ENCODE measurements at places on chromosomes 11 and 22. TPM values are rescaled to one million over a fixed set of nuclear protein-coding genes. Genes with fewer than 3 reads are reported as not detected.

GRCh38 chr11:62652161-62653006 lies 718 bp downstream of the INTS5 start:
- peak overlapping the region; percentile 100 for H3K27ac ChIP-seq
- no peak for DNase-seq
- peaks cover 19% of the 10 kb centered on the region for H3K4me1 ChIP-seq
- no peaks in the 10 kb centered on the region for H3K27me3 ChIP-seq
- peaks cover 5% of the 10 kb centered on the region for H3K36me3 ChIP-seq
- H3K4me3 ChIP-seq: peak overlapping the region; percentile 99

- peaks cover 45% of the 10 kb centered on the region for H3K4me1 ChIP-seq
- H3K4me3 ChIP-seq: peak overlapping the region; percentile 53
- H3K27ac ChIP-seq: peak overlapping the region; percentile 81
- no peaks in the 10 kb centered on the region for H3K27me3 ChIP-seq
- peak; percentile 96 for DNase-seq
Observed at GRCh38 chr22:50469377-50470305, 5.2 kb downstream of the SBF1 start.

DNA sequence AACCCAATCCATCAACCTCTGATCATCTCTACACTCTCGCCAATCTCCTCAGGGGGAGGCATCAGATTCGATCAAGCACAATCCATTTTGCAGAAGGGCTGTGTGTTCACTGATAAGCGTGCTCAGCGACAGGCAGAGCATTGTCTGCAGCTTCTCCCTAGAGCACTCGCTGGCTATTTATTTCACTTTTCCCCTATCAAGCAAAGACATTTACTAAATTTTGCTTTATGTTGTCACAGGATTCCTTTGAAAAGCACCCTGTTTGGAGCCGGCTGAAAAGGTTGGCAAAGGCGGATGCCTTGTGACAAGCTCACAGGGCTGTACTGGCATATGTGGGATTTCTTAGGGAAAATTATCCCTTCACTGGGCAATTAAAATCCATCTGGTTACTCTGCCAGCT lies 1381.5 kb upstream of the TENM4 start:
- no peaks in the 10 kb centered on the region for H3K36me3 ChIP-seq
- DNase-seq: no peak
- no peak overlapping the region for H3K4me3 ChIP-seq
- H3K27ac ChIP-seq: no peak overlapping the region
- no peaks in the 10 kb centered on the region for H3K27me3 ChIP-seq
- H3K4me1 ChIP-seq: no peaks in the 10 kb centered on the region

DNA sequence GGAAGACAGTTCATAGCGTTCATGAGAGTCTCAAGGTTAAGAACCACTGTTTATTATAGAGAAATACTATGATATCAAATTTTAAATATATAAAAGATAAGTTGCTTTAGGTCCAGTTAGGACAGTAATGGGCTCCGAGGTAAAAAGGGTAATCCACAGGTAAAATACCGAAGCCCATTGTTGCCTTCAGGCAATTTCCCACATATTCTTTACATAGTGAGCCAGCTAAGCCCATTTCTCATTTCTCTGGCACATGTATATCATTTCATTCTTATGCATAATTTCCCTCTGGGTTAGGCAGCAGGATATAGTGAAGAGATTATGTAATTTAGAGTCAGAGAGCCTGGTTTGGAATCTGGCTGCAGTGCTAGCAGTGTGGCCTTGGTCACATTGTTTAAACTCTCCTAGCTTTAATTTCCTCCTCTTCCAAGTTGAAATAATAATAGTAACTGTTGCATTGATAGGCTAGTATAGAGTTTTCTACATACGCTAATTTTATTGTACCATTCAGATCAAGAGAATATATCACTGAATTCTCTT lies 7.6 kb upstream of the POU2AF1 start:
- H3K27me3 ChIP-seq: peaks cover 32% of the 10 kb centered on the region
- no peak for DNase-seq
- H3K27ac ChIP-seq: no peak overlapping the region

OR8J3 gene
- total RNA-seq: not detected

CHRM1 gene
- total RNA-seq: not detected

SLC22A6 gene
- not detected for total RNA-seq

DNA sequence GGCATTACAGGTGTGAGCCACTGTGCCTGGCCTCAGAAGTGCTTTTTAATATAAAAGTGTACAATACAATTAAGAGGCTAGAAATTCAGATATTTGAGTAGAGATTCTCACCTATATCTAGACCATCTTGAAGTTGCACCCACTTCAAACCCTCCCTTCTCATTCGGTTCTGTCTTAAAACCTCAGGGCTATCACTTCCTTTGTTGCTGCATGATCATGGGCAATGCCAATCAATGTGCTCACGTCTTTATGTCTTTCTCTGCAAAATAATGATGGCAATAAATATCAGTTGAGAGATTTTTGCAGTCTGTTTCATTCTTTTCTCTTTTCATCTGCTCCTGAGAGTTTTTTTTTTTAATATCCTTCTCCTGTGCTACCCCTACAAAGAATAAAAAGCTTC lies 9.3 kb upstream of the NUP160 start:
- no peaks in the 10 kb centered on the region for H3K36me3 ChIP-seq
- H3K4me1 ChIP-seq: no peaks in the 10 kb centered on the region
- H3K27me3 ChIP-seq: peaks cover 4% of the 10 kb centered on the region

DNA sequence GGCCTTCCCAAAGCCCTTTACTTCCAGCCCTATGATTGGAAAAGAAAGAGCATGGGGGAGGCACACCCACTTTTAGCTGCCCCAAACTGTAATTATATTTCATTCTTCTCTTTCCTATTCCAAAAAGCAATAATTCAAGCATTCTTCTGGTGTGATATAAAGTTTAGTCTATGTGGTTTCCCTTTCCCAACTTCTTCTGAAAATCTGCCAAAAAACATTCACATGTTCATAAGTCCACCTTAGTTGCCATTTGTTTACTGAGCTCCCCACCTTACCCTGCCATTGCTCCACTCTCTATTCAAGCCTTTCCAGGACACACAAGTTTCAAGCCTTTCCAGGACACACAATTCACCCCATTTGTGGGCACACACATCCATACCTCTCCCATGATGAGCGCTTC lies 111.6 kb upstream of the BMAL1 start:
- no peak overlapping the region for H3K4me3 ChIP-seq
- no peaks in the 10 kb centered on the region for H3K4me1 ChIP-seq
- DNase-seq: no peak
- peaks cover 18% of the 10 kb centered on the region for H3K27me3 ChIP-seq

- no peak overlapping the region for H3K4me3 ChIP-seq
- H3K27me3 ChIP-seq: peaks cover 41% of the 10 kb centered on the region
- H3K4me1 ChIP-seq: peaks cover 16% of the 10 kb centered on the region
- H3K27ac ChIP-seq: no peak overlapping the region
- no peak for DNase-seq
- no peaks in the 10 kb centered on the region for H3K36me3 ChIP-seq
Observed at GRCh38 chr11:34647131-34647530, 26.2 kb downstream of the EHF start.

Measured in natural killer cell treated with Interleukin-12 subunit alpha and Interleukin-12 subunit beta and Interleukin-15 and Interleukin-18, amount 100 ng/mL, for 72 hours (primary cell).